Left kidney (tissue), 8 donors: ENCODE measurements at places on chromosomes 5 and 9. TPM values are rescaled to one million over a fixed set of nuclear protein-coding genes. Genes with fewer than 3 reads are reported as not detected.

PKD2L2 gene
- polyA plus RNA-seq, result 0.48 TPM

ISL1 gene
- polyA plus RNA-seq, result not detected

DNA sequence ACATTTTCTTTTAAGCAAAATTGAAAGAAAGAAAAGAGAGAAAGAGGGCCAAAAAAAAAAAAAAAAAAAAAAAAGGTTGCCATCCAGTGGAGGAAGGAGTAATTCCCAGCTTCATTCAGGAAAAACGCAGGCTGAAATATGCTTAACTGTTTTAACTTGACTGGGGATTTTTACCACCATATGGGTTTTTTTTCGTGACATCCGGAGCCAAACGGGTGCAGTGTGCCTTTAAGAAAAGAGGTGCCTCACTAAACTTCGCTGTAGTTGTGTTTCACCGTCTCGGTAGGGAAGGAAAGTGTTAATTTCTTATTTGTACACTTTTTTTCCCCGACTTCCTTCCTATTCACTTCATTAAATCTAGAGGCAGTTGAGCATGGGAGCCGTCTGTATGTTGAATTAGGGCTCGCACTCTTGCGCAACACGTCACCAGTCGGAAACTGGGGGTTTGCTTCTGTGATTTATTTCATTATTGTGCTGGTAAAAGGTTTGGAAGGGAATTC is 143.0 kb downstream of the SMARCA2 start:
- DNase-seq, result peak; percentile 84

GRCh38 chr5:77262697-77263096 is 52.2 kb downstream of the PDE8B start:
- no peak for DNase-seq

DNA sequence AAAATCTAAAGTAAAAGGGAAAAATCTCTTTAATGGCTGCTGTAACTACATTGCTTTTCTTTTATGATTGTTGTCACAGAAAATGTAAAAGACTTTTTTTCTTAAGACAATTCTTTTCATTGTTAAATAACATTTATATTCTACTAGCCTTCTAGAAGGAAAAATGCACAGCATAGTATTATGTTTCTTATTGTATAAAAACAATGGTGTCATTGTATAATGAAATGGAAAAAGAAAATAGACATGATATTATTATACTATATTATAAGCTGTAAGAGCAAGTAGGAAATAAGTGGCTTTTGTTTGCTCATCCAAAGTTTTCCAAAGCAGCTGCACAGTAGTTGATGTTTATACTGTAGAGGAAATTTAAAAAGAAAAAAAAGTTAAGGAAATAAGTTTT is 1021.7 kb downstream of the EFNA5 start:
- no peak for DNase-seq

- no peak for DNase-seq
Observed at GRCh38 chr9:90064248-90064647, 459.4 kb downstream of the GADD45G start.

GRCh38 chr5:141637767-141638419 is 1.1 kb downstream of the RELL2 start:
- DNase-seq, result peak; percentile 40

LTC4S gene
- 1.7 TPM for polyA plus RNA-seq

GRCh38 chr5:179451114-179451827 is 99.1 kb upstream of the RUFY1 start:
- DNase-seq, result no peak

CKS2 gene
- 101 TPM for polyA plus RNA-seq

ITK gene
- 0.23 TPM for polyA plus RNA-seq

GRCh38 chr5:149166128-149166527 is 24.8 kb downstream of the ABLIM3 start:
- no peak for DNase-seq

DNA sequence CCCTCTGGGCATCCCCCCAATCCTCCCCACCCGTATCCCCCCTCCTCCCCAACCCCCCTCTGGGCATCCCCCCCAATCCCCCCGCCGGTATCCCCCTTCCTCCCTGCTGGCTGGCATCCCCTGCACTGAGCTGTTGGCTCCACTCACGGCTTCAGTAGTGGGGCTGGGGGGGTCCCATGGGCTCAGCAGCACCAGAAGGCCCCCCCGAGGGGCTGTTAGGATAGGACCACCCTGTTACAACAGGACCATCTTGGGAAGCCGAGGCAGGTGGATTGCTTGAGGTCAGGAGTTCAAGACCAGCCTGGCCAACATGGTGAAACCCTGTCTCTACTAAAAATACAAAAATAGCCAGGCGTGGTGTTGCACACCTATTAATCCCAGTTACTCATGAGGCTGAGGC is 42.4 kb downstream of the EXD3 start:
- DNase-seq, result no peak

- no peak for DNase-seq
Observed at GRCh38 chr5:154086641-154087040, 47.9 kb downstream of the MFAP3 start.

- DNase-seq, result no peak
Observed at GRCh38 chr9:101639785-101640665, 45.3 kb upstream of the PPP3R2 start.

MTAP gene
- 48.1 TPM for polyA plus RNA-seq
